ENCODE measurements at places on chromosomes 4 and X.

DNA sequence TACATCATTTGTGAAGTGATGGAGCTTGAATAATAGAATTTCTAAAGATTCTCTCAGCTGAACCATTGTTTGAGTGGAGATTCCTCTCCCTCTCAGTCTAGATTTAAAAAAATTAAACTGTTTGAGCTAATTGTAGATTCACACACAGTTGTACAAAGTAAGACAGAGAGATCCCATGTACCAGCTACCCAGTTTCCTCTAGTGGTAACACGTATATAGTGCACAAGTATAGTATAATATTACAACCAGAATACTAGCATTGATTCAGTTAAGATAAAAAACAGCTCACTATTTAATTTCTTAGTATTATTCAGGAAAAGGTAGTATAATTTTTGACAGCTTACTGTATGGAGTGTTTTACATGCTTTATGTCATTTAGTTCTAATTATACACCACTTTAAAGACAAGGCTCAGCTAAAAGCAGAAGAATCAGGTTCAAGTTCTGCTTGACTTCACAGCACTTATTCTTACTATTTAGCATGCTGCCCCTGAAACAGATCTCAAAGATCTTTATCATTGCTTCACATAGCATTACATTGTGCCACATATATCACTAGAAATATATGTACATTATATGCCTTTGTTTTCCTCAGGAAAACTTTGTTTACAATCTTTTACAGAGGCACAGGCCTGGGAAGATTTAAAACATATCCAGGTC, 136.1 kb downstream of the SNCA start:
- DNase-seq: no peak

DNA sequence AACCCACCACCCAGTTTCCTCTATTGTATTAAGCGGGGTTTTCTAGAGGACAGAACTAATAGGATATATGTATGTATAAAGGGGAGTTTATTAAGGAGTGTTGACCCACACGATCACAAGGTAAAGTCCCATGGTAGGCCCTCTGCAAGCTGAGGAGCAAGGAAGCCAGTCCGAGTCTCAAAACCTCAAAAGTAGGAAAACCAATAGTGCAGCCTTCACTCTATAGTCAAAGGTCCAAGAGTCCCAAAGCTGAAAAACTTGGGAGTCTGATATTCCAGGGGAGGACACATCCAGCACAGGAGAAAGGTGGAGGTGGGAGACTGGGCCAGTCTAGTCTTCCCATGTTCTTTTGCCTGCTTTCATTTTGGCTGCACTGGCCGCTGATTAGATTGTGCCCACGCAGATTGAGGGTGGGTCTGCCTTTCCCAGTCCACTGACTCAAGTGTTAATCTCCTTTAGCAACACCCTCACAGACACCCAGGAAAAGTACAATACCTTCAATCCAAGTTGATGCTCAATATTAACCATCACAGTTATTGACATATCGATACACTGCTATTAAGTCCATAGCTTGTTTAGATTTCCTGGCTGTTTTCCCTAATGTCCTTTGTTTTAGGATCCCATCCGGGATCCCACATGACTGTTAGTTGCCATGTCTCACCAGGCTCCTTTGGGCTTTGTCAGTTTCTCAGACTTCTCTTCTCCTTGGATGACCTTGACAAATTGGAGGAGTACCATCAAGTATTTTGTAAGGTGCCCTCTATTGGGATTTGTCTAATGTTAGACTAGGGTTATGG, 12.2 kb downstream of the UCHL1 start:
- DNase-seq: no peak

GRCh38 chrX:70434914-70435586, 9.6 kb upstream of the DLG3 start:
- no peak for DNase-seq

GRCh38 chr4:27894951-27895350, 1034.3 kb downstream of the STIM2 start:
- DNase-seq: no peak

DNA sequence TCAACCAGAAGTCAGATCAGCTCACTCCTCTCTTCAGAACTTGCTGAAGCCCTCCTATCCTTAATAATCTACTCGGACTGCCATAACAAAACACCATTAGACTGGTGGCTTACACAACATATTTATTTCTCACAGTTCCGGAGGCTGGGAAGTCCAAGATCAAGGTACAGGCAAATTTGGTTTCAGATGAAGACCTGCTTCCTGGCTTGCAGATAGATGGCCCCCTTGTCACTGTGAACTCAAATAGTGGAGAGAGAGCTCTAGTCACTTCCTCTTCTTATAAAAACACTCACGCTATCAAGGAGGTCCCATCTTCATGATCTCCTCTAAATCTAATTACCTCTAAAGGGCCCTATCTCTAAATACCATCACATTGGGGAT, 125.1 kb downstream of the CAMK2D start:
- DNase-seq: peak; percentile 41

DNA sequence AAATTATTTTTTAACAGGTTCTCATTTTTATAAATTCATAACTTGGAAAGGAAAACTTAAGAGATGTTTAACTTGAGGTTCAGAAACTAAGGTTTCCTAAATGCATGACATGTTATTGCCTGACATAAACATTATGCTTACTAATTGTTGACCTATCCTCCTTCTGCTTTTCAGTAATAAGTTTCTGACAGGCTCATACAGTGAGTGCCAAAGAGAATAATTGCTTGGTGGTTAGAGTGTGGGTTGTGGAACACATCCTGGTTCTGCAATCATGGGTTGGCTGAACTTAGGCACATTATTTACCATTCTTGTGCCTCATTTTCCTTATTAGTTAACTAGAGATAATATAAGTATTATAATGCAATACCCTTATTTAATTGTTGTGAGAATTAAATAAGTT, 56.5 kb downstream of the BMPR1B start:
- no peak for DNase-seq

DNA sequence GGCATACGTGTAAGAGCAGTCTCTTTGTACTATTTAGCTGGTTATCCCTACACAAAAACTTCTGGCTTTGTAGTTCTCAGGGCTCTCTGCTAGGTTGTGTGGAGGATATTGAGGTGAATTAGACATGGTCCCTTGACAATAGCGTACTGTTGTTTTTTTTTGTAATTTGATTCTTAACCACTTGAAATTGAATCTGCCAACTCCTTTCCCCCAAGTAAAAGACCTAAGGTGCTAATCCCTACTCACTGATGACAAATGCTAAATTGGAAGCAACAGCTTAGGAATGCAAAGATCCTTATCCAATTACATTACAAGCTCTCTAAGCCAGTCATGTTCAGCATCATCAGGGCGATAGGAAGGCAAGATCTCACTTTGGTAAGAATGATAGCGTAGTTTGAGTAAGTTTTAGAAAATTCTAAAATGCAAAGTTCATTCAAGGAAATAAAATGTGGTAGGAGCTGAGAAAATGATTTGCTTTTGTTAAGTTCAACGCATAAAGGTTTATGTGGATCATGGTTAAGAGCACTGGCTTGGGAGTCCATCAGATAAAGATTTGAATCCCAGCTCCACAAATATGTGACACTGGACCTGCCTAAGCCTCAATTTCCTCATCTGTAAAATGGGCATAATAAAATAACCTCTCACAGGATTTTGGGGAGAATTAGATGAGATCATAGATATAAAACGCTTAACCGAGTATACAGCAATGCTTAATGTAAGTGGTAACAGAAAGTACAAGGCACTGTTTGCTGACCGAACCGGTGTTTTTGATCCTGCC, 39.3 kb downstream of the DOCK11 start:
- DNase-seq: no peak

- DNase-seq: no peak
These were observed 209.9 kb downstream of the IQCM start for GRCh38 chr4:149605601-149606378.

- DNase-seq: no peak
These were observed 392.3 kb downstream of the ARHGAP24 start for GRCh38 chr4:85867271-85867670.

DNA sequence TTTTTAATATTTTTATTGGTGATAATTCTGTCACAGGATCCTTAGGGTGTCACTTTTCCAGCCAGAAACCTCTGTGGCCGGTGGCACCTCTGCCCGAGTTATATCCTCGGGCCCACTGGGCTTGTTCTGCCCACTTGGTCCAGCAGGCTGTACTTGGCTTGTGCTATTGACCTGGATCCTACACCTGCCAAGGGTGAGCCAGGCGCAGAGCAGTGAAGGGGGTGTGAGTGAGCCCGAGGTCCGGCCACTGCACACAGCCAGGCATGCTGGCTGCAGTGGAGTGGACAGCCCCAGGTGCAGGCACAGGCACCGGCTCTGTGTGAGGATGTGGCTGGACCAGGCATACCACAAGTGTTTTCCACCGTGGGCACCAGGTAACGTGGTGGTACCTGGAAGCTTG, 54.7 kb upstream of the NUDT6 start:
- no peak for DNase-seq

- no peak for DNase-seq
These were observed 53.4 kb downstream of the CASP6 start for GRCh38 chr4:109649872-109650271.

DNA sequence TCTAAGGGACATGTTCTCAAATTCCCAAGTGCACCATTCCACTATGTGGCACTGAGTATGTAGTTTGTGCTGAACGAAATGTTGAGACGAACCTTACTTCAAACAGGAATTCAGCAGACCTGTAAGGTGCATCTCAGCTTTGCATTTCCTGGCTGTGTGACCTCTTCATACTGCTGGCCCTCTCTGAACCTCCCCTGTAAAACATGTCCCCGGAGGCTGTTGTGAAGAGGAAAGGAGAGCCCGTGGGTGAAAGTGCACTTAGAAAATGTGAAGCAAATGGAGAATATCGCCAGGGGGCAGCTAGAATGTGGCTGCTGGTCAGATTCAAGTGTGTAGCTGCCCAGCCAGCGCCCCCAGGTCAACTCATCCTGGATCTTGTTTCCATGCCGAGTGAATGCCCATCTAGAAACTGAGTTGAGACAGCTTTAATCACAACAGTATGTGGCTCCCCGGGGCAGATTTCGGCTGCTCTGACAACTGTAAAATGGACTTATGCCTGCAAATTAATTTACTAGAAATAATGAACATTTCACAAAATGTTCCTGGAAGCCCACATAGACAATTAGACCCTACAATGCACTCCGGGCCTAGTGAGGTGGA, 263.3 kb downstream of the EVC2 start:
- no peak for DNase-seq

GRCh38 chr4:88015659-88016295, 8.3 kb downstream of the PKD2 start:
- DNase-seq: no peak

DNA sequence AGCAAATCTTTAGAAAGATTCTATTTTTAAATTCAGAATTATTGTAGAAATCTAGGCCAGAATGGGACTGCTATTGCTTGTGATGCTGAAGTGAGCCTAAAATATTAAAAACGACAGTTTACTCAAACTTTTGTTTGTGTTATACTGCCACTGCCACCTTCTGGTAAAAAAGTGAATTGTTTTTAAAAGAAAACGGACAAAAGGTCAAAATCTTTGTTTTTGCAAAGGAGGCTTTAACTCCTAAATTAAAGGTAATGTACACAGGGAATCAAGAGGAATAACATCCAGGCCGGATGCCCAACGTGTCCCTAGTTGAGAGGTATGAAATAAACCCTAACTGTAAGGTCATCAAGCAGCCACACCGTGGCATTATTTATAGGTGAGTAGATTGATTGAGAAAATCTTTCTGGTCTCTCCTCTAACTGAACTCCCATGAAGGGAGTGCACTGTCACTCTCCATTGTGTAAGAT, 338.3 kb upstream of the GALNT7 start:
- no peak for DNase-seq

GRCh38 chrX:40013266-40014195, 84.2 kb downstream of the BCOR start:
- DNase-seq: peak; percentile 60

- no peak for DNase-seq
These were observed 1057.8 kb downstream of the DMD start for GRCh38 chrX:32153585-32153984.

- DNase-seq: no peak
These were observed 67.7 kb upstream of the PJA1 start for GRCh38 chrX:69232945-69233344.

GRCh38 chrX:50941638-50942037, 31.1 kb downstream of the BMP15 start:
- DNase-seq: no peak

GRCh38 chr4:119116925-119117900, 18.4 kb upstream of the MYOZ2 start:
- no peak for DNase-seq

- no peak for DNase-seq
These were observed 117.4 kb downstream of the ATRX start for GRCh38 chrX:77668391-77669237.

DNA sequence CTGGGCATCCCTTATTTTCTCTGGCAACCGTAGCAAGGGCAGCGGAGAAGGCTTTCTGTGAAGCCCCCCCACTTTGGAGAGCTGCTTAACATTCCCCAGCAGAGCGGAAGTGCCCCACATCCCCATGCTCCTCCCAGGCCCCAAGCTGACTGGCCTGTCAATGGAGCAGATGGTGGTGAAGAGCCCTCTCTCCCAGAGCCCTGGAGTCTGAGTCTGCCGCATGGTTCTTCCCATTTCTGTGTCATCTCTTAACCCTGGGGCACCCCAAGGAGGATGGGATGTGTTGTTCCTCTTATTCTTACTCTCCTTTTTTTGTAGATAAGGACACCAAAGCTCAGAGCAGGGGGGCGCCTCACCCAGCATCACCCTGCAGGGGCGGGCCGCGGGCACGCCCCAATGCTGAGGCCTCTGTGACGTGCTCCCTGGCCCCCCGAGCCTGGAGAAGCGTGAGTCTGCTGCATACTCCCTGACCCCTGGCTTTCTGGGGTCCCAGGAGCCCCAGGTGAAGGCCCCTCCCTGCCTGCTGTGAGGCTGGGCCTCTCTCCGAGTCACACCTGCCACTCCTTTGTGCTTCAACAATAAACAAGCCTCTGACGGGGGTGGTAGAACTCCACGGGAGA, 35.9 kb downstream of the ADRA2C start:
- no peak for DNase-seq

GRCh38 chrX:54825716-54826438, 18.3 kb downstream of the MAGED2 start:
- no peak for DNase-seq

DNA sequence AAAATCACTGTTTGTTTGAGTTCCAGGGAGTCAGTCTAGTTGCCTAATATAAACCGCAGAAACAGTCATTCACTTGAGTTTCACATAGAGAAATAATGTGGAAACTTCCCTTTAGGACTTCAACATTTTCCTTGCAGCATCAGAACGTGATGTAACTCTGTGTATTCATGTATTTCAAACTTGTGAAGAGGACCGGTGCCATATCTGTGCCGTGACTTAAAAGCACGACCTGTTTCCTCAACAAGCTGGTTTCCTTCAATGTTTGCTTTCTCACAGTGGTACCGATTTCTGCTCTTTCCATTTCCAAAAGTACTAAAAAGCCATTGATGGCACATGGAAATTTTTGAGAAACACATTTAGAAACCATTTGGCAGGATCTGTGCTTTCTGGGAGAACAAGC, 166.6 kb upstream of the RAPGEF2 start:
- no peak for DNase-seq

DNA sequence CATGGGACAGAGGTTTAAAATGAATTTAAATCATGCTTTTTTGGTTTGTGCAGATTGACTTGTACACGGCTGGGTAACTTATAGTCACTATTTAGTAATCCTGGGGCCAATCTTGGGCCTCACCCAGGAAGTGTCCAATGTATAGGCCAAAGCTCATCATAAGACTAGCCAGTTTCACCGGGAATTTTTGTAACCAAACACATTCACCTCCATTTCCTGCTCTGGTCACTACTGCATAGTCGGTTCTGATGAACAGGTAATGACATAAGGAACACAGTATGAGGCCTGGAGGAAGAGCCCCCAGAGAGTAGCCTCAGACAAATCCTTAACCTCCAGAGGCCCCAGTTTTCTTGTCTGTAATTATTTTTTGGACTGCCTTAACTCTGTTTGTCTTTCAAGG, 81.9 kb downstream of the HPRT1 start:
- DNase-seq: no peak

Measured in Jurkat, Clone E6-1 (cell line).